ENCODE measurements at places on chromosomes 16 and 17.

GRCh38 chr16:23821875-23822688 is 13.7 kb upstream of the PRKCB start:
- DNase-seq: no peak

DNA sequence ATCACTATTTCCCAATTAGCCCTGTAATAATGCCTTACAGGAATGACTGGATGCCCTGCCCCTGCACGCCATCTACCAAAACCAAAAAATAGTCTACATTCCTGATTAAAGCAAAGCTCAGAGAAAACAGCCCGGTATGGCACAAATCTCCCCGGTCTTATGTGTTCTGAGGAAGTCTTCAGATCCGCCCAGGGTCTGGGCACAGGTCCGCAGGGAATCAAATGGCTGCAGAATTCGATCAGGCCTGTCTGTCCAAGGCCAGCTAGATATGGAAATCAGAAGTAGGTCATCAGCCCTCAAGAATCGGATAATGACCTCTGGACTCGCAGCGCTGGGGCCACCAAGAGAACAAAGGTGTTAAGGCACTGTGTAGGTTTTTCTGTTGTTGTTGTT is 171.0 kb downstream of the ZFHX3 start:
- DNase-seq: no peak

GRCh38 chr16:46790599-46791270 is 40.2 kb downstream of the C16orf87 start:
- no peak for DNase-seq

DNA sequence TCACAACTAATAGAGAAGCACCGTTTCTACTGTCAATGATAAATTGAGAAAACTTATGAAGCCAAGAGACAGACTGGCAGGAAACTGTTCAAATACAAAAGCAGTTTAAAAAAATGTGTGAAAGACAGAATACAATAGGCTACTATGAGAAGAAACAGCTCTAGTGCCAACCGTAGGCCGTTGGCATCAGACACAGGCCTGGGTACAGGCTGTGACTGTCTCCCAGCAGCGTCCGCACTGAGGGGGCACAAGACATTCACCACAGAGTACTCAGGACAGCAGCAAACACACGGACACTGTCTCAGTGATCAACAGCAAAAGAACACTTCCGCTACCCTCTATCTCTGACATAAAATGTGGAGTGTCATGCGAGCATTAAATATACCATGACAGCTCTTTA is 7.8 kb upstream of the C1QBP start:
- no peak for DNase-seq

GRCh38 chr17:64938925-64939474 is 19.7 kb upstream of the LRRC37A3 start:
- DNase-seq: no peak

DNA sequence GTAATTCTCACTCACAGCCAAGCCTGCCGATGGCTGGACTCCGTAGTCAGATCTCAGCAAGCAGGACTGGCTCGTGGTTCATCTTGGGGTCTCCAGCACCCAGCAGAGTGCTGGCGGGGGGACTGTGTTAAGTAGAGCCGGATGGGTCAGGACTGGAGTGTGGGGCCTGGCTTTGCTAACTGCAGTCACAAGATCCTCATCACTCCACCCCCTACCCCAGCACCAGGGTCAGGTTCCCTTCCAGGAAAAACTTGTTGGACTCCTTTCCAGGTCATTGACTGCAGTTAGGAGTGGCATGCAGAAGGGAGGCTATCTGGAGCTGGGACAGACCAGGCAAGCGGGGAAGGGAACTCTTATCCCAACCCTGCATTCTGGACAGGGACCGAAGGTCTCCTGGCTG is 6.0 kb downstream of the CIITA start:
- DNase-seq: no peak

GRCh38 chr17:77188084-77189066 is 47.6 kb downstream of the SEC14L1 start:
- DNase-seq: no peak

GRCh38 chr16:8859913-8860881 is 8.6 kb downstream of the CARHSP1 start:
- no peak for DNase-seq

Measured in left forelimb (tissue), 1 donor.